ENCODE measurements at places on chromosomes 11 and 22.
A peak's percentile ranks its signal among the peaks of the same experiment; 100 is the strongest.

- DNase-seq, result no peak
Measured at GRCh38 chr11:102521121-102521520, 9.4 kb downstream of the MMP7 start.

DNA sequence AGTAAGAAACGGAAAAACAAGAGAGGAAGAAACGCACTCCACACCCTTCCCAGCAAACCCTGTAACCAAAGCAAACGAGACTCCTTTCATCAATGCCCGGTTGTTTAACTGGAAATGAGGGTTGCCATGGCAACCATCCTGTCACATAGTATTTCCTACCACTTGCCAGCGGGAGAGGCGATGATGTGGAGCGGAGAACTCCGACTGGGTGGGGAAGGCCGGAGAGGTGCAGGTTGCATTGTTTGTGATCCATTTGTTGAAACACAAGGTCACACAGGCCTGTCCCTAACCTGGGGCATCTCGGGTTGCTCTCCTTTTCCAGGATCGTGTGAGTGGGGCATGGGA is 609.9 kb downstream of the BUD13 start:
- no peak for DNase-seq

DNA sequence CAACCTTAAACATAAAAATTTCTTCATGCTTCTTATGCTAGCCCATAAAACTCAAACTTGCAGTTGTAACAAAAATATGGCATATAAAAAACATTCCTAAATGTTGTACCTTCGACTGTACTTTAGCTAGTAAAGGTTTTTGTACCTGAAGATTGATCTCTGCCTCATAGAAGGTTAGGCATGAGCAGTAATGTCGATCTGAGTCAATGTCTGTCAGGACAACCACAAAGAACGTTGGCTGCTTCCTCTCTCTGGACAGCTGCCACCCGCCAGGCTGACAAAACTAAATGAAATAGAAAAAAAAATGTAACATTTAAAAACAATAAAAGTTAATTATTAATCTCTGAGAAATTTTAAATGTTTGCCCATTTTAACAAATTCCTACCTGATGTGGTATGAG is 251.3 kb downstream of the SBF2 start:
- DNase-seq, result no peak

- DNase-seq, result no peak
Measured at GRCh38 chr11:19953336-19953735, 206.9 kb downstream of the DBX1 start.

GRCh38 chr22:42091455-42091782 is 847 bp upstream of the NDUFA6 start:
- DNase-seq, result no peak

GRCh38 chr22:46823248-46823647 is 60.8 kb downstream of the TBC1D22A start:
- no peak for DNase-seq

- no peak for DNase-seq
Measured at GRCh38 chr22:49962751-49963646, 2.4 kb downstream of the PIM3 start.

GRCh38 chr22:23542933-23543332 is 37.2 kb downstream of the IGLL1 start:
- DNase-seq, result peak; percentile 24

DNA sequence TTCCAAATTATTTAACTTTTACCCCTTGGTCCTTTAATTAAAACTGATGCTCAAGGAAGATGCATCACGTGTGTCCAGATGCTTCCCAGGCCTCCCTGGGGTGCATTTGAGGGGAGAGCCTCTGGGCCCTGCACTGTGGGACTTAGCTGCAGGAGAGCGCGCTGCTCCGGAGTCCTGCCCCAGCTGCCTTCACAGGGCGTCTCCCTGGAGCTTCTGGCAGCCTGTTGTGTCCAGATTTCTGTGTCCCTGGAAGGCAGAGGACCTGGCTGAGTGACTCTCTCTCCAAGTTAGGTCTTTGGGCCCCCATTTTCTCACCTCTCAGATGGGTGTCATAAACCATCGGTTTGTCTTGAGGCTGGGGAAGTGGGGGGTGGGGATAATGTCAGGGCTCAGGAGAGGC is 3.0 kb downstream of the ARHGAP8 start:
- no peak for DNase-seq

- DNase-seq, result no peak
Measured at GRCh38 chr11:96132437-96132836, 208.5 kb upstream of the MTMR2 start.

- DNase-seq, result no peak
Measured at GRCh38 chr22:46407748-46408147, 72.2 kb downstream of the TRMU start.

- no peak for DNase-seq
Measured at GRCh38 chr11:58919980-58920379, 19.3 kb upstream of the GLYATL1 start.

- no peak for DNase-seq
Measured at GRCh38 chr11:110830344-110830743, 118.1 kb upstream of the ARHGAP20 start.

DNA sequence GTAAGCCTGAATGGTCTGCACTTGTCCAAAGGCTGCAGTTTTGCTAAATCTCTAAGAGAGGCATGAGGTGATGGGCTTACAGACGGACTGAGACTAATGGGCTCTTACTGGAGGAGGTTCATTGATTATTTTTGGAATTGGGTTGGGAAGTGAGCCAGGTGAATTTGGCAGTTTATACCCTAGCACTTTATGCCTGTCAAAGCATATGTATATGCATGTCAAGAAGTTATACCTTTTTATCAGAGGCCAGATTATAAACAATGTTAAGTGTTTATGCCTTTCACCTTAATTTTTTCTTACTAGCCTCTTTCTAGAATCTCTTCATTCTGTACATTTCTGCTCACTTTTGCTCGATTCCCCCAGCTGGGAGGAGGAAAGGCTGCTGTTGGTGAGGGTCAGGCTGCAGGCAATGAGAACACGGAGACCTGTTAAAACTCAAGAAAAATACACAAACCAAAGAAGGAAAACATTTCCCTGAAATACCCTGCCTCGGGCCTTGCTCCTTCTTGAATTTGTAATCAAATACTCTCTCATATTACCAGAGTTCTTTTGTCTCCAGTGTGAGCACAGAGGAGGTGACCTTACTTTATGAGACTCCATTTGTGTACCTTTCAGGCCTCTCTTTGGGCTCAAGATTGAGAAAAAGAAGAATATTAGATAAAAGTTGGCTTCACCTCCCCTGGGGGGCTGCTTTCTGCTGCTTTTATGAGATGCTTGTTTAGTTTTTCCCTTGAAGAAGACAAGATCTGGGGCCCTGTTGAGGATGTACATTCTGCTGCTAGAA is 19.6 kb downstream of the NAT10 start:
- DNase-seq, result no peak

DNA sequence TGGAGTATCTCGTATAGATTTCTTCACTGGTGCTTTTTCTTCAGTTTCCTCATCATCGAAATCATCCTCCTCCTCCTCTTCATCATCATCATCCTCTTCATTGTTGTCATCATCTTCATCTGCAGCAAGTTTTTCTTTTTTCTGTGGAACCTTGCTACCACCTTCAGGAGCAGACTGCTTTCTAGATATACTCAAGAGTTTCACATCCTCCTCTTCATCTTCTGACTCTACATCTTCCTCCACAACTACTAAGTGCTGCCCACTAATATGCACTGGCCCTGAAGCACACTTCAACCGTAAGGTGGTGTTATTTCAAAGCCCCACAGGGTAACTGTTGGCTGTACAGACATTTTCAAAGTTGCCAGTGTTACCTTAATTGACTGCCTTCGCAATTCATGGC is 17.1 kb downstream of the OR2AT4 start:
- no peak for DNase-seq

GRCh38 chr22:36411589-36412258 is 24.0 kb upstream of the MYH9 start:
- no peak for DNase-seq

DNA sequence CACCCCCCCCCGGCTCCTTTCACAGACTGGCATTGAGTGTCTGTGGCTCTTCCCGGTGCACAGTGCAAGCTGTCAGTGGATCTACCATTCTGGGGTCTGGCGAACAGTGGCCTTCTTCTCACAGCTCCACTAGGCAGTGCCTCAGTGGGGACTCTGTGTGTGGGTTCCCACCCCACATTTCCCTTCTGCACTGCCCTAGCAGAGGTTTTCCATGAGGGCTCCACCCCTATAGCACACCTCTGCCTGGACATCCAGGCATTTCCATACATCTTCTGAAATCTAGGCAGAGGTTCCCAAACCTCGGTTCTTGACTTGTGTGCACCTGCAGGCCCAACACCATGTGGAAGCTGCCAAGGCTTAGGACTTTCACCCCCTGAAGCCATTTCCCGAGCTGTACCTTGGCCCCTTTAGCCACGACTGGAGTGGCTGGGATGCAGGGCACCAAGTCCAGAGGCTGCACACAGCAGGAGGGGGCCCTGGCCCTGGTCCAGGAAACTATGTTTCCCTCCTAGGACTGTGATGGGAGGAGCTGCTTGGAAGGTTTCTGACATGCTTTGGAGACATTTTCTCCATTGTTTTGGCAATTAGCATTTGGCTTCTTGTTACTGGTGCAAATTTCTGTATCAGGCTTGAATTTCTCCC is 26.0 kb downstream of the BCL2L13 start:
- no peak for DNase-seq

GRCh38 chr22:30262917-30263741 is 3.5 kb downstream of the OSM start:
- DNase-seq, result no peak

- DNase-seq, result no peak
Measured at GRCh38 chr11:132006884-132007580, 636.6 kb downstream of the NTM start.

DNA sequence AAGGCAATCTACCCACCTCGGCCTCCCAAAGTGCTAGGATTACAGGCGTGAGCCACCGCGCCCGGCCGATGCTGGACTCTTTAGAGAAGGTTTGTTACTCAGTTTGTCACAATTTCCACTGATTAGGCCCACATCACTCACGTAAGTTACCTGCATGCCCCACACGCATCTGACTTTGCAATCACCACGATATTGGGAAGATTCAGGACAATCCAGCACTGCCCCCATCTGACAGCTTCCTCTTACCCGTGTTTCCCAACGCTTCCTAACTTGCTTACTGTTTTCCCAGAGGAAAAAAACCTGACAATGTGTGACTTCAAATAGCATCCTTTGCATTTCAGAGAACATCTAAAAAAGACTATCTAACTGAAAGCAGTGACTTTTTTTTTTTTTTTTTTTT is 21.8 kb upstream of the EIF3M start:
- no peak for DNase-seq

DNA sequence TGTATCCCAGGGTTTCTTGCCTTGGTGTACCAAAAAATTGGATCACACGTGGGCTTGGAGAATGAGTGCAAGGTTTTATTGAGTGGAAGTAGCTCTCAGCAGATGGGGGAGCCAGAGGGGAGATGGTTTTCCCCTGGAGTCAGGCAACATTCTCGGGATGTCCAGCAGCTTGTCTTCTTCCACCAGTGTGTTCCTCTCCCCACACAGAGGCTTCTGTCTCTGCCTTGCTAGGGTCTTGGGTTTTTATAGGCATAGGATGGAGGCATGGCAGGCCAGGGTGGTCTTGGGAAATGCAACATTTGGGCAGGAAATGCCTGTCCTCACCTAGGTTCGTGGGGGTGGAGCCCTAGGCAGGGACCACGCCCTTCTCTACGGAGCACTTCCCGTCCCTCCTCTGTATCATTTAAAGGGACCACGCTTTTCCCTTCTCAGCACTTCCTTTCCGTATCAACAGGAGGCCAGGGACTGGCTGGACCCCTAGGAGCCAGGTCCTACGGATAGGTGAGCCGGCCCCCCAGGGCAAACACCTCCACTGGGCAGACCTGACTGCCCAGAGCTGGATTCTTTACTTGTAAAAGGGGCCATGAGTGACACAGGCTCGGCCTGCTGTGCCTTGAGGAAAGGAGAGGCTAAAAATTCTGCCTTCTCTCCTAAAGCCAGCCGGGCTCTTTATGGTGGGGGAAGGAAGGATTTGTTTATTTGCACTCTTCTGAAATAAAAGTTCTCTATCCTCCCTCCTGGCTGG is 55.3 kb upstream of the CCDC188 start:
- no peak for DNase-seq

- DNase-seq, result no peak
Measured at GRCh38 chr11:33696931-33697638, 3.5 kb downstream of the C11orf91 start.

DNA sequence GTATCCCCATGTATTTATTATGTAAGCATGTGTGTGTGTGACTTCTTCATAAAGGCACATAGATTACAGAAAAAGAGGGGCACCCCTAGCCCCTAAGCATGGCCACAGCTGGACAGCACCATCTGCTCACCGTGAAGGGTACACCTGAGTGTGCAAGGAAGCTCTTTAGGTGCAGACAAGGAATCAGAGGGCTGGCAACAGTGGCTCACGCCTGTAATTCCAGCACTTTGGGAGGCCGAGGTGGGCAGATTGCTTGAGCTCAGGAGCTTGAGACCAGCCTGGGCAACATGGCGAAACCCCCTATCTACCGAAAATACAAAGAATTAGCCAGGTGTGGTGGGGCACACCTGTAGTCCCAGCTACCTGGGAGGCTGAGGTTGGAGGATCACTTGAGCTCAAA is 56.3 kb downstream of the DGCR2 start:
- DNase-seq, result no peak

Measured in epithelial cell of prostate (primary cell).